CD8-positive, alpha-beta memory T cell (primary cell): ENCODE measurements at places on chromosomes 16 and 17.
A peak's percentile ranks its signal among the peaks of the same experiment; 100 is the strongest.

- H3K27me3 ChIP-seq: no peaks in the 10 kb centered on the region
Measured at GRCh38 chr17:82246365-82247181, 17.7 kb downstream of the SLC16A3 start.

DNA sequence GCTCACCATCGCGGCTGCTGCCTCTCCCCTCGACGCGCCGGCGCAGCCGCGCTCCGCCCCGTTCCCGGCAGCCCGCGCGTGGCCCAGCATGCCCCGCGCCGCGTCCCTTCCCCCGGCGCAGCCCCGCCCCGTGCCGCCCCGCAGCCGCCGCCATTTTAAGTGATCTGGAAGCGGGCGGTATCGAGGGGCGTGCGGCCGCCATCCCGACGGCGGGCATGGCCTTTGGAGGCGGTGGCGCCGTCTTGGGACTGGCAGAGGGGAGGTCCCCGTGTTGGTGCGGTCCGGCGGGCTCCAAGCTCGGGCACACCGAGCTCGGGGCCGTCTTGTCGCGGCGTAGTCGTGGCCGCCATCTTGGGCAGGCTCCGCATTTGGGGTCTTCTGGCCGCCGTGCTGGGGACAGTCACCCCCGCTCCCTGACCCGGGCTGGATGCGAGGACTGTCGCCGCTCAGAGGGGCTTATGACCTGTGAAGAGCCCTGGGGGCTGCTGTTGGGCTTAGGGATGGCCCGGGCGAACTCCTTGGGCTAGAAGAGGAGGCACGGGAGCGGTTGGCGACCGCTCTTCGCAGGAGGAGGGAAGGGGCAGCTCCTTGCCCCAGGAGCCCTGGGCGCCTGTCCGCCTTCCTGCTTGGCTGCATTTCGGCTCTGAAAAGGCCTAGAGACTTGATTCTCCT lies at the start of gene ELOB:
TSS of gene ELOB (minus strand) at position 50 of the 672 bp plus-strand sequence. CDS start at position 9, 41 bp downstream.
- DNase-seq: peak; percentile 84
- H3K27ac ChIP-seq: peak within 1 kb of the TSS; percentile 96
- peak within 1 kb of the TSS; percentile 97 for H3K4me3 ChIP-seq
- no peaks in the 10 kb centered on the region for H3K27me3 ChIP-seq
- peaks cover 32% of the 10 kb centered on the region for H3K4me1 ChIP-seq

- peaks cover 17% of the 10 kb centered on the region for H3K4me1 ChIP-seq
- H3K27ac ChIP-seq: peak overlapping the region; percentile 16
- H3K36me3 ChIP-seq: no peaks in the 10 kb centered on the region
Measured at GRCh38 chr16:28537964-28538732, 626 bp downstream of the NUPR1 start.

DNA sequence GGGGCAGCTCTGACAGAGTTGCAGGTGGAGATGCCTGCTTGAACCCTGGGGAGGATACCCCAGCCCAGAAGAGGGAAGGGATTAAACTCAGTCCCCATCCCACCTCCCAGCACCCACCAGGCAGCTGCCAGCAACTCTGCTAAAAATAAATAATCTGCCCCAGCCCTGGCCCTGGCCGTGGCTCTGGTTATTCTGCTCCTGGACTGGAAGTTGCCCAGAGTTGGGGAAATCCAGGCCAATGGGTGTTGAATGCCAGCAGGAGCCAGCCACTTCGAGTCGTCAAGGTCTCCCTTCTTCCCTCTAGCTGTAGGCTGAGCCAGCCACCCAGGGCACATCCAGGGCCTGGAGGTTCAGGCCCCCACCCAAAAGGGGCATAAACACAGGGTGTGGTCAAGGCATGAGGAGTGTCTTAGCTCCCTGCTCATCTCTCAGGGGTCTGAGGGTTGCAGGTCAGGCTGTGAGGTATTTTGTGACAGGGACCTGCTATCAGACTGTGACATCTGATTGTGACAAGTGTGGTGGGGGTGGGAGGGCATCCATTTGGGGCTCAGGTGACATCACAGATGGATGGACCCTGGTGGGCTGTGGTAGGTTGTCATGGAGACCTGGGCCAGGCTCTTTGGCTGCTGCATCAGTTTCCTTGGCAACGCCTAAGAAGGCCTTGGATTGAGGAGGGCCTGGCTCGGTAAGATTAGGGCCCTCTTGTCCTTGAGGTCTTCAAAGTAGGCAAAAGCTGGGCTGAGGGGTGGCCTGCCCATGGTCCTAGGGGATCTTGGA lies 1.0 kb upstream of the RRAD start:
- H3K27me3 ChIP-seq: peaks cover 13% of the 10 kb centered on the region
- H3K4me3 ChIP-seq: no peak overlapping the region
- H3K27ac ChIP-seq: no peak overlapping the region
- no peaks in the 10 kb centered on the region for H3K4me1 ChIP-seq
- H3K36me3 ChIP-seq: no peaks in the 10 kb centered on the region

DNA sequence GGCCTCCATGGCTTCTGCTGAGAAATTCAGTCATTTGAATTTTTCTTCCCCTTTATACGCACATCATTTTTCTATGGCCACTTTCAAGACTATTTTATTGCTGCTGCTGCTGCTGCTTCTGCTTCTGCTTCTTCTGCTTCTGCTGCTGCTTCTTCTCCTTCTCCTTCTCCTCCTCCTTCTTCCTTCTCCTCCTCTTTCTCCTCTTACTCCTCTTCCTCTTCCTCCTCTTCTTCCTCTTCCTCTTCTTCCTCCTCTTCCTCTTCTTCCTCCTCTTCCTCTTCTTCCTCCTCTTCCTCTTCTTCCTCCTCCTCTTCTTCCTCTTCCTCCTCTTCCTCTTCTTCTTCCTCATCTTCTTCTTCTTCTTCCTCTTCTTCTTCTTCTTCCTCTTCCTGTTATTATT lies 22.4 kb downstream of the CPD start:
- no peak overlapping the region for H3K4me3 ChIP-seq
- DNase-seq: no peak
- H3K36me3 ChIP-seq: no peaks in the 10 kb centered on the region
- no peaks in the 10 kb centered on the region for H3K27me3 ChIP-seq

- no peaks in the 10 kb centered on the region for H3K4me1 ChIP-seq
- H3K36me3 ChIP-seq: no peaks in the 10 kb centered on the region
- no peak overlapping the region for H3K27ac ChIP-seq
- no peak overlapping the region for H3K4me3 ChIP-seq
- no peaks in the 10 kb centered on the region for H3K27me3 ChIP-seq
Measured at GRCh38 chr16:72890587-72890986, 157.3 kb downstream of the ZFHX3 start.

DNA sequence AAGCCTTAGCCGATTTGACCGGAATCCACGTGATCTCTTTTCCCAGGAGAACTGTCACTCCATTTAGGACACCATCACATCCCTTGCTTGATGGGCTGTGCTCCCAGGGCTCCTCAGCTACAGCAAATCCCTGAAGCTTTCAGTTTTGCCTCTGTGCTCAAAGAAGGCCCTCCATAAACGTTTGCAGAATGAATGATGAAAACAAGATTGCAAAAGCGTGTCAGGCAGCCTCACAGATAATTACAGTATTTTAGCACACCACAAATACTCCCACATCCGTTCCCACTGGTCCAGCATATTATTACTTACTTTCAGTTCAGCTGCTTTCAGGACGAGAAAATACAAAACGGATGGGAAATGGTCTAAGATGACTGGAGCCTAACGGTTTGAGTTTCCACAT lies 84.6 kb downstream of the USP31 start:
- H3K36me3 ChIP-seq: no peaks in the 10 kb centered on the region
- H3K27me3 ChIP-seq: no peaks in the 10 kb centered on the region
- H3K4me3 ChIP-seq: no peak overlapping the region

DNA sequence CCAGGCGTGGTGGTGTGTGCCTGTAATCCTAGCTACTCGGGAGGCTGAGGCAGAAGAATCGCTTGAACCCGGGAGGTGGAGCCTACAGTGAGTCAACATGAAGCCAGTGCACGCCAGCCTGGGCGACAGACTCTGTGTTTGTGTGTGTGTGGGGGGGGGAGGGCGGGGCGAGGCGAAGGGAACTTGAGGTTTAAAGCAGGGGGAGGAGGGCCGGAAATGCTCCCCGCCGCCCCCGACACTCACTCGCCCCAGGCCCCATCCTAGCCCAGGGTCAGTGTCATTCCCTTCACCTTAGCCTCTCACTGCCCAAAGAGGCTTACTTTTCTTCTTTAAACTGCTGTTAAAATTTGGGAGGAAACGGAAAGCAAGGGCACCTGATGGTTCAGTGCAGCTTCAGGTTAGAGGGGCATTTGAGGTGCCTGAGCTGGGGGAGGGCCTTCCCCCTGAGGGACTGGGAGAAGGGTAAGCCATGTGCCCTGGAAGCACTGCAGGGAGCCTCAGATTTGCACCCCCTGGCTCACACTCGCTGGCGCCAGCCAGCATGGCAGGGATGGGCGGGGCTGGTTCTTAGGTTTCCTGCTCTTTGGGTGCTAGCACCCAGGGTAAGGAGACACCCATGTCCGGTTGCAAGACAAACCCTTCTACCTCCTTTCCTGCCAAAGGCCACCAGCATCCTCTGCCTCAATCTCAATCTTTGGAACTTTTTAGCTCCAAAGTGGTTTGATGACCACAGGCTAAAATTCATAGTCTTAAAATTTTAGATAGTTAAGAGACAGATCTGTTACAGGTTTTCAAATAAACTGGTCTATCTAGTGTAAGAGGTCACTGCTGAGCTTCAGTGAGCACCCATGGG lies 2.2 kb upstream of the LIMD2 start:
- peak; percentile 74 for DNase-seq
- H3K27me3 ChIP-seq: no peaks in the 10 kb centered on the region
- peak overlapping the region; percentile 94 for H3K4me3 ChIP-seq
- H3K36me3 ChIP-seq: peaks cover 16% of the 10 kb centered on the region
- peaks cover 60% of the 10 kb centered on the region for H3K4me1 ChIP-seq

DNA sequence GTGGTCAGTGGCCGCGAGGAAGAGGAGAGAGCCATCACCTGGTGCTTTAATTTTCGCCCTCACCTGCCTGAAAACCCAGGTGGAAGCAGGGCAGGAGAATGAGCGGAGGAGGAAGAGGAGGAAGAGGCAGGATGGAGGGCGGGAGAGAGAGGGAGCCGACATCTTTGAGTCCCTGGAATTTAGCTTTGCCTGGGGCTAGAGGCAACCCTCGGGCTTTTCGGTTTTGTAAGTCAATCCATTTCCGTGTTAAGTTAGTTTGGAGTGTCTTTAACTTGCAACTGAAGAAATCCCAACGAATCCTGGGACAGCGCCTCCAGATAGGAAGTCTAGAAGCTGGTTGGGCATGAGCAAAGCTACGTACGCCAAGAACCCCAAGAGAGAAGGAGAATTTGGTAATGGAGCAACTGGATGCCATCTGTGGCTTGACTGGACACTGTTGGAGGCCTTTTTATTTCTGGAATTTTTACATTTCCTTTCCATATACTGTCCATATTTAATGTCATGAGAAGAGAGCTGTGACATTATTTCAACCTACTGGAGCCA lies 36.9 kb upstream of the ATP2A3 start:
- H3K4me1 ChIP-seq: peaks cover 6% of the 10 kb centered on the region
- no peak for DNase-seq
- no peak overlapping the region for H3K27ac ChIP-seq
- no peak overlapping the region for H3K4me3 ChIP-seq

- no peak overlapping the region for H3K27ac ChIP-seq
- H3K36me3 ChIP-seq: no peaks in the 10 kb centered on the region
- no peak overlapping the region for H3K4me3 ChIP-seq
- H3K27me3 ChIP-seq: no peaks in the 10 kb centered on the region
- DNase-seq: no peak
- peaks cover 24% of the 10 kb centered on the region for H3K4me1 ChIP-seq
Measured at GRCh38 chr17:80613732-80614071, 69.1 kb downstream of the RPTOR start.

GRCh38 chr17:52681480-52681879 lies 523.0 kb upstream of the CA10 start:
- H3K4me1 ChIP-seq: no peaks in the 10 kb centered on the region
- H3K36me3 ChIP-seq: no peaks in the 10 kb centered on the region
- DNase-seq: no peak
- H3K27ac ChIP-seq: no peak overlapping the region
- H3K4me3 ChIP-seq: no peak overlapping the region

DNA sequence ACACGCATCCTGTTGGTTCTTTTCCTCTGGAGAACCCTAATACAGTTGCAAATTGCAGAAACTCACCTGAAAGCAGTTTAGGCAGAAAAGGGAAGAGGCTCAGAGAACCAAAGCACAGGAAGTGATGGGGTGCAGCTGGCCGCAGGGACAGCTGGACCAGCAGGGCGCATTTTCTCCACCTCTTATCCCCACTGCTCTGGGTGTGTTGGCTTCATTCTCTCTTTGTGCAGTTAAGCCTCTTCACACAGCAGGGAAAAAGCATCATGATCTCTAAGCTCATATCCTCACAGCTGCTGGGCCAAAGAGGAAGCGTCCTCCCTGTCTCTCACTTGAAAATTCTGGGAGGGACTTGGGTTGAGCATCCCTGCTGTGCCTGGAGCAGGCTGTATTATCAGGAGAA lies 20.0 kb upstream of the LRRC75A start:
- no peak overlapping the region for H3K4me3 ChIP-seq
- DNase-seq: no peak
- H3K27me3 ChIP-seq: no peaks in the 10 kb centered on the region
- H3K4me1 ChIP-seq: no peaks in the 10 kb centered on the region
- no peaks in the 10 kb centered on the region for H3K36me3 ChIP-seq

DNA sequence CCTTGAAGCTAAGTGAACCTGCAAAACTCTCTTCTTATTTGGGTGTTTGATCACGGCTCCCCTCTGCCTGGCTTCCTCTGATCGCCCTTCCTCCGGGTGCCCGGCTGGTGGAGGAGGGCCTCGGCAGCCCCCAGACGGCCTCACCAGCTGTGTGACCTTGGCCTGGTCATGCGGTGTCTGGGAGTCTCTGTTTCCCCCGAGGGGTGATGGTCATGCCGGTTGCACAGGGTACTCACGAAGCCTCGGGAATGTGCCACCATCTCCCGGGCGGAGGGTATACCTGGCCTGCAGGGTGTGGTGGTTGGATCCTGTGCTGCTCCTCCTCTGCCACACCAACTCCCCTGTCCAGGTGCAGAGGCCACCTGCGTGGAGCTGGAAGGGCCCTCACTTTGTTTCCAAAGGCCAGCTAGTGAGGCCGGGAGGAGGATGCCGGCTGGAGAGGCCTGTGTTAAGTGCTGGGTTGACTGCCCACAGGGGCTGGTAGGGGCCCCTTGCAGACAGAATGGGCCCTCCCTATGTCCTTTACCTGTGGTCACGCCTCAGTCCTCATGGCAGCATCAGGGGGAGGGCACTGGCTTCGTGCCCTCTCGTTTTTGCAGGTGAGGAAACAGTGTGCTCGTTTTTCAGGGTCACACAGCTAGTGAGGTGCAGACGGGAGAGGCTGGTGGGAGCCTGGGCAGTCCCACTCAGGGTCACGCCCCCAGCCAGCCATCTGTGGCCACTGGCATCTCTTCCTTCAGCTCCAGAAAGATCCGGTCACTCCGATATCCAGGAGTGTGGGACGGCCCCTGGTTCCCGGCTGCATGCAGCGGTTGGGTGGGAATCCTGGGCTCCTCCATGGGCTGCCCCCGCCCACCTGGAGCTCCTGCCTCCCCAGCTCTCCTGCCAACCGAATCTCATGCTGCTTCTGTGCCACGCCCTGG lies 148.5 kb upstream of the GSE1 start:
- peaks cover 21% of the 10 kb centered on the region for H3K27me3 ChIP-seq
- H3K36me3 ChIP-seq: no peaks in the 10 kb centered on the region
- peaks cover 10% of the 10 kb centered on the region for H3K4me1 ChIP-seq
- DNase-seq: no peak
- H3K4me3 ChIP-seq: no peak overlapping the region

DNA sequence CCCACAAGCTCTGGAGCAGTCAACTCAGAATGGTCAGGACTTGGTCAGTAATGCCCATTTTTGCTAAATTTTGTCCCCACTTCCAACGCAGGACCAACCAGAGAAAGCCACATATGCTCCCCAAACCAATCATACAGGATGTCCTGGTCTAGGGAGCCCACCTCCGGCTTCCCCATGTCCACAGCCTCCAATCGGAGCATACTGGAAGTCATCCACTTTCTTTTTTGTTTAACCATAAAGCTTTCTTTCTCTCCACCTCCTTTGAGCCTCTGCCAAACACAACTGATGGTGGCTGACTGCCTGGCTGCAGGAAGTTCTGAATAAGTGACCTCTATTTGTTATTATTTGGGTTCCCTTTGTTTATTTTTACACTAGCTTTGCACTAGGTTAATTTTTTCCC lies 549.1 kb downstream of the WWOX start:
- H3K4me3 ChIP-seq: no peak overlapping the region
- H3K27me3 ChIP-seq: no peaks in the 10 kb centered on the region
- H3K4me1 ChIP-seq: no peaks in the 10 kb centered on the region
- no peak for DNase-seq
- no peak overlapping the region for H3K27ac ChIP-seq
